ENCODE measurements at places on chromosomes 3 and 15. TPM values are rescaled to one million over a fixed set of nuclear protein-coding genes. Genes with fewer than 3 reads are reported as not detected.
A peak's percentile ranks its signal among the peaks of the same experiment; 100 is the strongest.

SLC2A2 gene
- not detected for total RNA-seq

GPR176 gene
- total RNA-seq, result 22.0 TPM

WNT5A gene
- 30.4 TPM for total RNA-seq

MASP1 gene
- not detected for total RNA-seq

SOX2 gene
- 5.2 TPM for total RNA-seq

IL5RA gene
- total RNA-seq, result not detected

EXD1 gene
- not detected for total RNA-seq

GRCh38 chr15:31034152-31034551 lies 42.7 kb upstream of the MTMR10 start:
- DNase-seq, result no peak
- H3K4me3 ChIP-seq, result no peak overlapping the region
- no peak overlapping the region for H3K27ac ChIP-seq
- H3K4me1 ChIP-seq, result peaks cover 21% of the 10 kb centered on the region

DNA sequence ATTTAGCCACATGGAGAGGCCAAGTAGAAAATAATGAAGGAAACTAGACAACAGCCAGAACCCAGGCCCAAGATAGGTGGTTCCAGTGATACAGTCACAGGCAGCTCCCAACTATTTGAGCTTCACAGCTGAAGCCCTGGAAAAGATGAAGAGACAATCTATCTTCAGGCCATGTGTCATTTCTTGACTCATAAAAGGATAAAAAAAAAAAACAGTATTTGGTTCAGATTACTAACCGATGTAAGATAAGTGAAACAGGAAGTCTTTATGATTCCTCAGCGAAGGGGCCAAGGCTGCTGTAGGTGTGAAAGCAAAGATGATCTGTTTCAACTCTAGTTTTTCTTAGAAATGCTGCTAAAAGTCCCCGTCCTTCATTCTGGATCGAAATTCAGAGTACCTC lies 394.6 kb downstream of the ZNF385D start:
- no peaks in the 10 kb centered on the region for H3K27me3 ChIP-seq
- no peak overlapping the region for H3K4me3 ChIP-seq
- H3K27ac ChIP-seq, result no peak overlapping the region
- DNase-seq, result no peak
- H3K4me1 ChIP-seq, result no peaks in the 10 kb centered on the region

- no peaks in the 10 kb centered on the region for H3K36me3 ChIP-seq
- DNase-seq, result no peak
- no peak overlapping the region for H3K4me3 ChIP-seq
- no peak overlapping the region for H3K27ac ChIP-seq
Observed at GRCh38 chr15:29278436-29279105, 8.9 kb upstream of the NSMCE3 start.

DNA sequence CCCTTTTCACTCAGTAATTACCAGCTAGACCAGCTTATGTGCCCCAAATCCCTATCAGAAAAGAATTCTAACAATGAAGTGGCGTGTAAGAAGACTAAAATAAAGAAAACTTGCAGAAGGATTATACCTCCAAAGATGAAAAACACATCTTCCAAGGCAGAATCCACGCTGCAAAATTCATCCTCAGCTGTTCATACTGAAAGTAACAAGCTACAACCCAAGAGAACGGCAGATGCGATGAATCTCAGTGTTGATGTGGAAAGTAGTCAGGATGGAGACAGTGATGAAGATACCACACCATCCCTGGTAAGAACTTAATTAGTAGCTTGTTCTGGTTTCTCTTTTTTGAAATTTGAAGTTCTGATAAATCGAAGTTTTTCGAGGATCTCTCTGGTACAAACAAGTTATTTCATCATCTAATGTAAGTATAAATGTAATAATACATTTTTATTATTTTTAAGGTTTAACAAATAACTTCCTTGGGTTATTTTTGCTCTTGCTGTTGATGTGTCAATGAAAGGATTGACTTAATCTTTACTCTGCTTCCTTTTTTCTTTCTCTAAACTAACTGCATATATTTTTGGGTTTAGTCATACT lies 1.4 kb downstream of the WDR76 start:
- DNase-seq, result peak; percentile 13
- no peaks in the 10 kb centered on the region for H3K36me3 ChIP-seq
- H3K4me3 ChIP-seq, result peak overlapping the region; percentile 81
- H3K27ac ChIP-seq, result peak overlapping the region; percentile 21
- H3K4me1 ChIP-seq, result peaks cover 38% of the 10 kb centered on the region

- H3K4me3 ChIP-seq, result no peak overlapping the region
- H3K36me3 ChIP-seq, result no peaks in the 10 kb centered on the region
- DNase-seq, result no peak
- H3K27me3 ChIP-seq, result peaks cover 15% of the 10 kb centered on the region
Observed at GRCh38 chr3:58580826-58581327, 3.7 kb upstream of the FAM107A start.

DNA sequence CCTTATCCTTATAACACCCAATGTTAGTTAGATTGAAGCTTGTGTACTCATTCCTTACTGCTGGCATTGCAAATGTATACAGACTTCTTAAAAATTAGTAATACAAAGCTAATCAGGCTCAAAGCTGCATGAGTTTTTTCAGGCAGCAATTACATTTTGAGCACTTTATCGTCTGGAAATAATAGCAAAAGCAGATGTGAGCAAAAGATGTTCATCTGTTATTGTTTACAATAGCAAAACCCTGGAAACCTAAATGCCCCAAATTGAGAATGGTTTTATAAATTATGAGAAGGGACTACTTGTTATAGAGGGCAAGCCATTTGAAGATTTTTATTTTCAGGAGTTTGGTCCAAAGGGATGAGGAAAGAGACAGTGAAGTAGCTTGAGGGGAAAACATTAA lies 126.4 kb downstream of the GADL1 start:
- peaks cover 15% of the 10 kb centered on the region for H3K27me3 ChIP-seq
- H3K36me3 ChIP-seq, result no peaks in the 10 kb centered on the region
- H3K4me1 ChIP-seq, result peaks cover 14% of the 10 kb centered on the region

GRCh38 chr3:88150806-88151205 lies 1.0 kb downstream of the C3orf38 start:
- H3K27me3 ChIP-seq, result no peaks in the 10 kb centered on the region
- H3K4me1 ChIP-seq, result peaks cover 25% of the 10 kb centered on the region
- H3K27ac ChIP-seq, result peak overlapping the region; percentile 97
- DNase-seq, result no peak

- H3K27me3 ChIP-seq, result peaks cover 21% of the 10 kb centered on the region
- no peak for DNase-seq
- H3K36me3 ChIP-seq, result no peaks in the 10 kb centered on the region
- peaks cover 8% of the 10 kb centered on the region for H3K4me1 ChIP-seq
Observed at GRCh38 chr3:134594331-134594741, 56.5 kb downstream of the KY start.

DNA sequence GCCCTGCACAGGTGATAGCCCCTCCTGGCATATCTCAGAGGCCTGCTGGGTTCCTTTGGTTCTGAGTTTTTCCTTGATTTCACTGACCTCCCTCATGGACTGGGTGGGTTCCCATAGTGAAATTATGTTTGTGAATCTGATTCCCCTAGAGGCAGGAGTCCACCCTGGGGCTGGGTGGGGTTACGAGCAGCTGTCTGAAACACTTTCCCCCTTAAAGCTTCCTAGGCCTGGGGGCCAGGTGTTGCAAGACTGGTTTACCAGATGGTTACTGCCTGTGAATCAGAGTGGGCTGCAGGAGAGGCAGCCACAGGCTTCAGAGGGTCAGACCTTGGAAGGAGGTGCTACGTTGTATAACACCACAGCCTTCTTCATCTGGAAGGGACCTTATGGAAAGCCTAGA lies 34.3 kb downstream of the IL20RB start:
- H3K4me1 ChIP-seq, result peaks cover 10% of the 10 kb centered on the region
- no peaks in the 10 kb centered on the region for H3K36me3 ChIP-seq
- no peak overlapping the region for H3K27ac ChIP-seq

GRCh38 chr15:33699691-33700447 lies 268.4 kb upstream of the CHRM5 start:
- H3K27ac ChIP-seq, result no peak overlapping the region
- no peak overlapping the region for H3K4me3 ChIP-seq
- H3K27me3 ChIP-seq, result peaks cover 38% of the 10 kb centered on the region

DNA sequence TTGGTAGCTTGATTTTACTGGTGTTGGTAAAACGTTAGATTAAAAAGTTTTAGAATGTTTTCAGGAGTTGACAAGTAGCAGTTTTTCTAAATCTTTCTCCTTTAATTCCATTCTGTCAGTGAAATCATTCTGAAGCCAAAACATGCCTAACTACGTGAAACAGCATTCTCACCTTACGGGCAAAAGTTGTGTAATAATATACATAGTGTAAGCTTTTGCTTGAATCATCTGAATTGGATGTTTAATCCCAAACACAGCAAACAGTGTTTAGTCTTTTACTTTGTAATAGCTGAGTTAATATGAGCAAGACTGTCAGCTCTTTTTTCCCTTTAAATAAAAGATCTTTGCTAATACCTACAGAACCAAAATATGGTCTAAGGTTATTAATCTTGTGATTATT lies 100.6 kb downstream of the CYP19A1 start:
- peaks cover 59% of the 10 kb centered on the region for H3K27me3 ChIP-seq
- DNase-seq, result no peak
- no peaks in the 10 kb centered on the region for H3K4me1 ChIP-seq

DNA sequence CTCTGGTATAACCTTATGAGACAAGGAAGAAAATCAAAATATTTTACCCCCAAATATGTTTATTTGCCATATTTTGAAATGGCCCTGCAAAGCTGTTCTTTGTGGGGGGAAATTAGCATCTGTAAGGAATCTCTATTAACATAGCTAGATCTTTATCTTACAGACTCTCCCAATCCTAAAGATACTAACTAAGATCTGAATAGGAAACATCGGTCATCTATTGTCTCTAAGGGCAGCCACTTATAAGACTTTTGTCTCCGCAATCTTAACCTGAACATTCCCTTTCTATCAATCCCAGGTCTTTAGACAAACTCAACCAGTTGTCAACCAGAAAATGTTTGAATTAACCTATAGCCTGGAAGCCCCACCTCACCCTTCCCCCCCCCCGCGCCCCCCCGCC lies 21.2 kb downstream of the UMPS start:
- no peak overlapping the region for H3K27ac ChIP-seq
- no peaks in the 10 kb centered on the region for H3K4me1 ChIP-seq
- DNase-seq, result no peak

DNA sequence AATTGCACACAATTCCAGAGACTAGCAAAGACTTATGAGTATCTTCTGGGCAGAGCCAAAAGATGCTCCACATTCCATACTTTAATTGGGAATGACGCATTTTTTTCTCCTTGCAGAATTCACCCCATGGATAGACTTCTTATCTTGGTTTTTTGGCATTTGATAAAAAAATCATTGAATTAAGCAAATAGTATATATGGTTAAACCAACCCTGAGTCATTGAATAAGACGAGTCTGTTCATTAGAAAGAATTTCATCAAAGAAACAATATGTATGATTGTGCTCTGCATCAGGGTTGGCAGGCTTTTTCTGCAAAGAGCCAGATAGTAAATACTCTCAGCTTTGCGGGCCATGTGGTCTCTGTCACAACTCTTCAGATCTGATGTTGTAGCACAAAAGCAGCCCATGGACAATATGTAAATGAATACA lies 9.2 kb upstream of the PDZRN3 start:
- no peak overlapping the region for H3K27ac ChIP-seq
- no peak overlapping the region for H3K4me3 ChIP-seq
- H3K4me1 ChIP-seq, result peaks cover 7% of the 10 kb centered on the region

- peaks cover 2% of the 10 kb centered on the region for H3K4me1 ChIP-seq
- no peaks in the 10 kb centered on the region for H3K36me3 ChIP-seq
- peak overlapping the region; percentile 45 for H3K4me3 ChIP-seq
- no peaks in the 10 kb centered on the region for H3K27me3 ChIP-seq
Observed at GRCh38 chr15:94324117-94324826, 92.9 kb downstream of the MCTP2 start.

DNA sequence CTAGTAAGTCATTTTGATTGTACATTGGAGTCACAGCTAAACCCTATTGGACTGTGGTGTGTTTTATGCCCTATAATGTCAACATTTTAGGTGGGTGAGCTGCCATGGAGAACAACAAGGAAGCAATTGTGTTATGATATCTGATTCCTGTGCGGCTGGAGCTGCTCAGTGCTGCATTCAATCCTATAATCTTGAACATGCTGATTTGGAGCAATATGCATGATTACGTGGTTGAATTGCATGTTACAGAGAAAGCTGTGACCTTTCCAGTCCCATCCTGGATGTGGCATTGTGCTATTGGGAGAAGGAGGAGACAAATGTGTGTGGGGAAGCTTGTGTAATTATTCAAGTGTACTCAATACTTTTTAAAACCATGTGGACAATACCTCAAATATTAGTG lies 20.1 kb upstream of the C3orf49 start:
- H3K4me3 ChIP-seq, result no peak overlapping the region
- no peaks in the 10 kb centered on the region for H3K4me1 ChIP-seq
- H3K36me3 ChIP-seq, result no peaks in the 10 kb centered on the region

DNA sequence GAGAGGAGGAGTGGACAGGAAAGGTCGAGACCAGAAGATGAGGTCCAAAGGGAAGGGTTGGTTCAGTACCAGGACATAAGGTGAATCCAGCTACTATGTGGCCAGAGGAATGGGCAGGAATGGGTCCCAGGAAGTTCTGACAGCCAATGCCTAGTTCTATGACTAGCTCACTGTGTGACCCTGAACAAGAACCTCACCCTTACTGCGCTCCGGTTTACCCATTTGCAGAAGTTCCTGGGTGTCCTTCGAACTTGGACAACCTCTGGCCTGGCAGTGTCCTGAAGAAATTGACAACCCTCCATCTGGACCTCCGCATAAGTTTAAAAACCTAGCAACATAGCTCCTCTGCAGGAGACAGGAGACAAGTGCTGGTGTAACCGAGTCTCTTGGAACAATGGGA lies 12.2 kb upstream of the PSTPIP1 start:
- peaks cover 4% of the 10 kb centered on the region for H3K4me1 ChIP-seq
- H3K36me3 ChIP-seq, result no peaks in the 10 kb centered on the region
- no peak overlapping the region for H3K4me3 ChIP-seq

- no peak for DNase-seq
- no peak overlapping the region for H3K27ac ChIP-seq
- H3K27me3 ChIP-seq, result no peaks in the 10 kb centered on the region
- no peak overlapping the region for H3K4me3 ChIP-seq
Observed at GRCh38 chr3:68336042-68336441, 596.3 kb downstream of the TAFA4 start.

- DNase-seq, result no peak
- no peak overlapping the region for H3K4me3 ChIP-seq
- H3K27ac ChIP-seq, result no peak overlapping the region
- H3K36me3 ChIP-seq, result no peaks in the 10 kb centered on the region
- H3K27me3 ChIP-seq, result no peaks in the 10 kb centered on the region
- H3K4me1 ChIP-seq, result no peaks in the 10 kb centered on the region
Observed at GRCh38 chr3:118688396-118688884, 346.2 kb downstream of the IGSF11 start.

Measured in osteocyte (in vitro differentiated cells).